Stimulated activated CD8-positive, alpha-beta memory T cell treated with anti-CD3 and anti-CD28 coated beads, Interleukin-7, amount 100 ng/mL, for 24 hours (primary cell): ENCODE measurements at places on chromosomes 11 and 22.
A peak's percentile ranks its signal among the peaks of the same experiment; 100 is the strongest.

GRCh38 chr11:103091064-103091800, 728 bp downstream of the DCUN1D5 start:
- peak; percentile 17 for DNase-seq

GRCh38 chr11:9700105-9700801, 36.4 kb downstream of the SWAP70 start:
- DNase-seq: no peak

- DNase-seq: no peak
These were observed 151.9 kb downstream of the CACNA1I start for GRCh38 chr22:39722501-39722900.

GRCh38 chr11:93668171-93668570, 6.7 kb downstream of the CEP295 start:
- no peak for DNase-seq

DNA sequence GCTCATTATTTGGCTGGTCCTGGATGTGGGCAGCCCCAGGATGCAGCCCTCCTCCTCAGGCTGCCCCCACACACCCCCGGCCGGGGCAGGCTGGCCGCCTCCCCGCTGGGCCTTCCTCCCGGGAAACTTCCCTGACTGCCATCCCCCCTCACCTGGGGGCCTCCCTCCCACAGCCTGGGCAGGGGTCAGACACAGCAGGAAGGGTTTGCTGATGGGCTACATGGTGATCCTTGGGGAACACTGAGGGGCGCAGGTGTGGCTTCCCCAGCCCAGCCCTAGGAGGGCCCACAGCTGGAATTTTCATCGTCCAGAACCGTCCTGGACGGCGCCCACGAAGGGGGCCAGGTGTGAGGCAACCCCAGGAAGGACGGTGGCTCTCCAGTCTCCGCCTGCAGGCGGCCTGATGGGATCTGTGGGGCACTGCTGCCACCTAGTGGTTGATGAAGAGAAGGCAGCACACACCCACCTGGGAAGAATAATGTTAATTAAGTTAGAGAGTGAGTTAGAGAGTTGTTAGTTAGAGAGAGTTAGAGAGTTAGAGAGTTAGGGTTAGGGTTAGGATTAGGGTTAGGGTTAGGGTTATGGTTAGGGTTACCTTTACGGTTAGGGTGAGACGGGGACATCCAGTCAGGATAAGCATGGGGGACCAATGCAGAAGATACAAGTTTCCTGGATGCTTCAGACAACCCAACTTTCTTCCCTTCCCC, 75.9 kb upstream of the PRR5 start:
- peak; percentile 53 for DNase-seq

GRCh38 chr22:20095521-20095920, 15.5 kb downstream of the DGCR8 start:
- DNase-seq: no peak

GRCh38 chr11:86594746-86595145, 77.7 kb downstream of the ME3 start:
- no peak for DNase-seq

GRCh38 chr11:3950996-3951660, 95.7 kb downstream of the STIM1 start:
- no peak for DNase-seq

- no peak for DNase-seq
These were observed 50.0 kb downstream of the IGSF9B start for GRCh38 chr11:133906746-133907145.

DNA sequence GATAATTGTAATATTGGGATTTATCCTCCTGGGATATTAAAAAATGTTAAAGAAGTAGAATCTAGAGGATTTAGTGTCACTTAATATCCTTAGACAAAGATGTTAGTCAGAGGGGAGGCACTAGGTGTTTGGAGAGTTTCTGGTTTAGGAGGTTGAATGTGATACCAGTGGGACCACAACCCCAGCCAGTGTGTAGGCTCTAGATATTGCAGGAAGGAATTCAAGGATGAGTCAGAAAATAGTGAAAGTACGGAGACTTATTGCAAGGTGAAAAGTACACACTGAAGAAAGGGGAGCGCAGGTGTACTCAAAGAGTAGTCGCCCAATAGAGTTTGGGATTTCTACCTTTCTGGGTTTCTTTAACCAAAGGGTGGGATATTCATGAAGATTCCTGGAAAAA, 5.7 kb upstream of the TMEM41B start:
- no peak for DNase-seq

GRCh38 chr11:36372101-36372771, 76.1 kb downstream of the PRR5L start:
- no peak for DNase-seq

GRCh38 chr11:62125881-62126280, 2.1 kb downstream of the INCENP start:
- DNase-seq: no peak

- DNase-seq: no peak
These were observed 83.7 kb downstream of the TRIM29 start for GRCh38 chr11:120054016-120054752.

GRCh38 chr11:12019866-12020416, 11.5 kb upstream of the DKK3 start:
- no peak for DNase-seq

DNA sequence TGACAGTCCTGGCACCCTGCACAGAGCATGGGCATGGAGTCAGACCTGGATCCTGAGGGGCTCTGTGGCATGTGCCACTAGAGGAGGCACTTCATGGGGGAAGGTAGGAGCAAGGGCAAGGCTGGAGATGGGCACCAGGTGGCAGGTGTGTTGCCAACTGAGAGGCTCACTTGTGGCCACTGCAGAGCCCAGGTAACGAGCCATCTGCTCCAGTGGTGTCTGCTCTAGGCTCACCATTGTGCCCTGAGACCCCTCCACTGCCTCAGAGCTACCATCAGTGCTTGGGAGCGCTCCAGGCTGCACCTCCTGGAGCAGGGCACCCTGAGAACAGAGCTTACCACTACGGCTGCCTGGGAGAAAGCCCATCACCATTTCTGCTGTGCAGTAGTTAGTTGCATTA, 1.3 kb upstream of the ZDHHC8 start:
- no peak for DNase-seq

- DNase-seq: no peak
These were observed 44.7 kb downstream of the AP2A2 start for GRCh38 chr11:970319-970871.

- no peak for DNase-seq
These were observed 164.3 kb downstream of the PGR start for GRCh38 chr11:100965346-100965745.

- no peak for DNase-seq
These were observed 125.7 kb downstream of the KIRREL3 start for GRCh38 chr11:126874831-126875230.
